ENCODE measurements at places on chromosomes 12 and 14.

DNA sequence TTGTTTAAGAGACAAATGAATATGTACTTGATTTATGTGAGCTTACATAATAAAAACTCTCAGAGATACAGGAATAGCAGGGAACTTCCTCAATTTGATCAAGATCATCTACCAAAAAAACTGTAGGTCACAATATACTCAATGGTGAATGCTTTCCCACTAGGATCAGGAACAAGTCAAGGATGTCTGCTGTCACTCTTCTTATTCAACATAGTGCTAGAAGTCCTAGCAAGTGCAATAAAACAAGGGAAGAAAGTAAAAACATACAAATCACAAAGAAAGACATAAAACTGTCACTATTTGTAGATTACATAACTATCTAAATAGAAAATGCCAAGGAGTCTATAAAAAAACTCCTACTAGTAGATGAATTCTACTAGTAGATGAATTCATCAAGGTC lies 41.9 kb upstream of the PAWR start:
- no peak for DNase-seq

DNA sequence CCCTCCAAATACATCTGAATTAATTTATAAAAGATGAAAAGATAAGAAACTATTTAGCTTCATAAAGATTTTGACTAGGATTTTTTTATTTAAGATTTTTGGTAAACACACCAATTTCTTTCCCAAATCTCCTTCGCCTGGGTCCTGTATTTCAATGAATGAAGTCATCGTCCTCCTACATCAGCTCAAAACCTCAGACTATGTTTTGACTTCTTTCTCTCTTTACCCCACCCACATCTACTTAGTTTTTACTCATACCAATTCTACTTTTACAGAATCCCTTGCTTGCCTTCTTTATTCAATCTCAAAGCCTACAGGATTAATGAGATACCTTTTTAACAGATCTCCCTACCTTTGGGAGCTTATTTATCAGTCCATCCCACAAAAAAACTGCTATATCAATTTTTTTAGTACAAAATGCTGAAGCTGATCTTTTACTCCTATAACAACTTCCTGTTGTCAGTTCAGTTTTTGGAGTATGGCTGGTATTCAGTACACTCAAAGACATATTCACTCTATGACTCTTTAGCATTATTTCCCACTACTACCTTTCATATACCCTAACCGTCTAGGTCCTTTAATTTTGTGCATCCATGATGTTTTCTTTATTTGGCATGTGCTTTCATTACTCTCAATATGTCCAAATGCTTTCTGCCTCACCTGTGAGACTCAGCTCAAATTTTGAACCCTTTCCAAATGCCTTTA lies 18.7 kb upstream of the CCDC91 start:
- DNase-seq, result no peak

- DNase-seq, result no peak
These were observed 308.9 kb upstream of the LRFN5 start for GRCh38 chr14:41297576-41298327.

- DNase-seq, result no peak
These were observed 890 bp downstream of the SPTLC2 start for GRCh38 chr14:77615361-77616132.

- no peak for DNase-seq
These were observed 5.2 kb downstream of the RHOF start for GRCh38 chr12:121788176-121788818.

GRCh38 chr14:89270439-89271227 lies 146.4 kb downstream of the FOXN3 start:
- peak; percentile 68 for DNase-seq

- peak; percentile 81 for DNase-seq
These were observed 59.5 kb downstream of the SCARB1 start for GRCh38 chr12:124804011-124804621.

DNA sequence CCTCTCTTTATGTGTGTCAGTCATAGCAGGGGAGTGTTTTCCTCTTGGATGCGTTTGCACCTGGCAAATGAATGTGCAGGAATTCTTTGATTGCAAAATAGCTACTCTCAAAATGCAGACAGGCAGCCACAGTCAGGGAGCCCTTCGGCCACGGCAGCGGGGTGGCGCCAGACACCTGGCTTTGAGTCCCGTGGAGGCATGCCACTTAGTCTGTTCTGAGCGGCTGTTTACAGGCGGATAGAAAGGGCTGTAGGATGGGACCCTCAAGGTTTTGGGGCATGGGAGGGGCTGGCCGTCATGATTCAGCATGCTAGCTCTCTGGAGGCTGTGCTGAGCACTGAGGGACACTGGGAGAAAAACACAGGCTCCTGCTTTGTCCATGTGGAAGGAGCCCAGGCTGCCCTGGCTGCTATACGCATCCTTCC lies 117.1 kb downstream of the SLC25A47 start:
- peak; percentile 89 for DNase-seq

- DNase-seq, result no peak
These were observed 102.3 kb downstream of the TRMT5 start for GRCh38 chr14:60878536-60878935.

GRCh38 chr12:115199831-115200230 lies 515.9 kb upstream of the TBX3 start:
- DNase-seq, result no peak

- no peak for DNase-seq
These were observed 421.1 kb downstream of the VRK1 start for GRCh38 chr14:97218274-97218673.

DNA sequence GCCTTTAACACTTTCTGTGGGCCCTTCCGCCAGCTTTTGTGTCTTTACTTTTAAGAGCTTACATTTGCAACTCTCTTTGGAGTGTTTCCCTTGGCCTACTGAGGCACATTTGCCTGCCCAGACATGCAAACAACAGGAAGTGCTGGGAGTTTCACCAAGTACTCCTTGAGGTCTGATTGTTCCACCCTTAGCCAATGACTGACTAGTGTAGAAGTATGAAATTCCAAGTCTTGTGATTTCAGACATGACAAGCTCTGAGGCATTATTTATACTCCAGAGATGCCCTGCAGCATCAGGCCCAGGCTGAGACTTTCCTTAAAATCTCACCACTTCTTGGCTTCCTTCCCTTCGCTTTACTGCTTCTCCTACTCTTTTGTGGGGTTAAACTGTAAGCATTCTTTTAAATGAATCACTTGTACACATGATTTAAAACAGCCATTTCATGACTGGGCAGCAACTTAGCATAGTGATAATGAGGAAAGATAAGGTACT lies 174.1 kb downstream of the SLC6A15 start:
- no peak for DNase-seq

DNA sequence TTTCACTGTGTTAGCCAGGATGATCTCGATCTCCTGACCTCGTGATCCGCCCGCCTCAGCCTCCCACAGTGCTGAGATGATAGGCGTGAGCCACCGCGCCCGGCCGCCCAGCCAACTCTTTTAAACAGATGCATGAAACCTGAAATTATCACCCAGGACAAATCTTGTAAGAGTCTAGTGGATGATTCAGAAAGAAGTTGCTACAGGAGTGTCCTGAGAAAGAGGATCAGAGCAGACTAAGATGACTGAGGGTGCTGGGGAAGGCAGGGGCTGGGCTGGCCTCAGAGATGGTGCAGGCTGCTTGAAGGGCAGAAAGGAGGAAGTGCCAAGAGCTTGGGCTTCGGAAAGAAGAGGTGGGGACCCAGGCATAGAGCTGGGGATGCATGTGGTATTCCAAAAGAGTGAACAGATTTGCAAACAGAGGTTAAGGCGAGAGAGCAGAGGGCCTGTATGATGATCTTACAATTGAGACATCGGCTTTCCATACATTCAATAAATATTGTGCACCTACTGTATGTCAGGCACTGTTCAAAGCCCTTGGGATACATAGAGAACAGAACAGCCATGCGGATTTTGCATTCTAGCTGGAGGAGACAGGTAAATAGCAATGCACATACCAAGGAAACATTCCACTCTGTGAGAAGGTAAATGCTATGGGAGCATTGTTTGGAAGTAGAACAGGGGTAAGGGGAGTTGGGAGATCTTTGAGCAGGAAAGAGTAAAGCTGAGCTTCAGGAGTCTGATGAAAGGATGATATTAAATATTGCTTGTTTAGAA lies 7.4 kb upstream of the CD9 start:
- DNase-seq, result no peak

DNA sequence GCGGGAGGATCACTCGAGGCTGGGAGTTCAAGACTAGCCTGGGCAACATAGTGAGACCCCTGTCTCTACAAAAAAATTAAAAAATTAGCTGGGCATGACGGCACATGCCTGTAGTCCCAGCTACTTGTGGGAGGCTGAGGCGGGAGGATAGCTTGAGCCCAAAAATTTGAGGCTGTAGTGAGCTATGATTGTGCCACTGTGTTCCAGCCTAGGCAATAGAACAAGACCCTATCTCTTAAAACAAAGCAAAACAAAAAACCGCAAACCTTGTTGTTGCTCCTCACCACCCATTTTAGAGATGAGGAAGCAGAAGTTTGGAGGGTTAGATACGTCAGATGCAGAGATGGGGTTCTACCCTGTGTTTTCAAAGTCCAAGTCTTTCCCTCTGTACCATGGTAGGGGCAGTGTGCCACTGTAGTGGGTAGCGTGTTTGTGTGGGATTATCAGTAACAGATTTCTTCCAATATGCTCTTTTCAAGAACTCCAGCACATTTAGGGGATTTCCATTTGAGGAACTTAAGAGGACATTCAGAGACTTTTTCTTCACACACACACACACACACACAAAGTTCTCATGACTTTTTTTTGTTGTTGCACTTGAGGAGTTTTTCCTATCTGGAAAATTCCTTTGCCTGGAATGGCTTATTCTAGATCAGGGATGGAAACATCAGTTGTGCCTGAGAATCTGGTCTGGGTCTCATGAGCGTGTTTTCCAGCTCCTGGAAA lies 186.5 kb downstream of the CHST11 start:
- DNase-seq, result no peak

DNA sequence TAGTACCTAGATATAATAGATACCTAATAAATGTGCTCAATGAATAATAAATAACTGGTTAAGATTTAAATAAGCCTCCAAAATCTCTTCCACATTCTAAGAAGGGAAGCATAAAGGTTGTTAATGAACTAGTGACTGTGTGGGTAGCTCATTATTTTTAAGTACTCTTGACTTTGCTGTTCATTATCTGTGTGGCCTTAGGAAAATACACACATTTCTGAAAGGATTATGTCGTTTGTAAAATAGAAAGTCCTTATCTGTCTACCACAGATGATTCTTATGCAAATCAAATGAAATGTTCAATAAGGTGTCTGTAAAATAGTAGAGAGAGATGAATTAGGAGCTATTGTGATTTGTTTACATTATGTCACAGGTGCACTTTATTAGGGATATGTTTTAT lies 119.5 kb downstream of the LRRK2 start:
- DNase-seq, result no peak

DNA sequence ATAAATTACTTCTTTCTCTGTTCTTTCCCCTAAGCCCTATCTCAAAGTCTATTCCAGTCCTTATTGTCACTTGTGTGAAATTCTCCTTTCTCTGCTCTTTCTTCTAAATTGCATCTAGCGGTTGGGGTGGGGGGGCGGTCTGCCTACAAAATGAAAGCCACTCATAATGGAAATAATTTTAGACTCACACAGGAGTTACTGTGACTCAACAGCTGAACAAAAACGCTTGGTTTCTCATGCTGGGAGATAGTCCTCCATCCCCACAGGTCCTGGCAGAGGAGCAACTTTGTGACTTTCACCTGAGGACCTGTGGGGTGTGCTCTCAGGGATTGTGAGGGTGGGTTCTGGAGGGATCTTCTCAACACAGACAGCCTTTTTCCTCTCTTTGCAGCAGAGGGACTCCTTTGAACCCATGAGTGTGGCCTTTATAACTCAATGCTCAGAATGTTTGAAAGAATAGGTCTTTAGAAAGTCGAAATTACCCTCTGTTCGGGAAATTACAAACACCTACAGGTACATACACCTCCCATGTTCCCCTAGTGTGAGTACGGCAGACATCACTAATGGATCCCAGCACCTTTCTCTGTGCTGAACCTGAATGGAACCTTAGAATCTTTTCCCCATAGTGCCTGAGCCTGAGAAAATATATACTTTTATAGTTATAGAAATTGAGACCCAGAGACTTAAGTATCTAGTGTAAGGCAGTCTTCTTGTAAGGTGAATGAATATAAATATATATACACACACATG lies 109.7 kb downstream of the CHST11 start:
- no peak for DNase-seq

GRCh38 chr12:112239020-112239419 lies 113.7 kb downstream of the TRAFD1 start:
- DNase-seq, result no peak

GRCh38 chr12:6444031-6444430 lies 724 bp upstream of the CD27 start:
- peak; percentile 4 for DNase-seq

- DNase-seq, result no peak
These were observed 26.2 kb downstream of the GALC start for GRCh38 chr14:87966816-87967215.

GRCh38 chr14:84987042-84987441 lies 542.9 kb upstream of the FLRT2 start:
- DNase-seq, result no peak

- no peak for DNase-seq
These were observed 40.9 kb downstream of the NT5DC3 start for GRCh38 chr12:103799857-103800771.

GRCh38 chr12:15168026-15168678 lies 53.1 kb downstream of the RERG start:
- no peak for DNase-seq

DNA sequence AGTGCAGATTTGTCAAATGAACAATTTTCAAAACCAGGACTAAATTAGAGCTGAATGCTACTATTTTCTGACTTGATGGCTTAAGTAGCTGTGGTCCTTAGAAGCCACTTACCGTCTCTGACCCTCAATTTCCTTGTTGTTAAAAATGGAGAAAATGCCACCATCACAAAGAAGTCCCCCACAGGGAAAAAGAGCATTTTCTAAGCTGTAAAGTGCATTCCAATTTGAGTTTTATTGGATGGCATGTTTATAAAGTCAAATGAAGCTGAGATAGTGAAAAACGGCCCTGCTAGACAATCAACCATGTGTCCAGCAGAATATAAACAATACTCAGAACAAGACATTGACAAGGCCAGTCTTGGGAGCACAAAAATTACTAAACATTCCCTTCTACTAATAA lies 53.6 kb downstream of the GOLGA5 start:
- DNase-seq, result no peak

DNA sequence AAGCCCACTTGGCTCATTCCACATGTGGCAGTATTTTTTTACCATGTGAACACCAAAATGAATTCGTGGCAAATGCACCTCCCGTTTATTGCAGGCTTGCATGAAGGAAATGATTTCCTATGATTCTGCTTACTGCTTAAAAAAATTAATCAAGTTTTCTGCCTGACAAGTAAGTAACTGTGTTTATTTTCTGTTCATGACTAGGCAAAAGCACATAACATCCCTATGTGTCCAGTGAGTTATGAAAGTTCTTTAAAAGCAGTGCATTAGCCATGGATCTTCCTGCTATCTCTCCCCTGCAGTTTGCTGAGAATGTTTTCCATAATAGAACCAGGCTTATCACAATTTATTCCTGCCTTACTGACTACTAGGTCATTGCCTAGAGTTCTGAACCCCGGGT lies 20.4 kb downstream of the GPR65 start:
- DNase-seq, result no peak

GRCh38 chr14:69360438-69361108 lies 37.5 kb downstream of the ERH start:
- no peak for DNase-seq

GRCh38 chr12:91142221-91142631 lies 30.9 kb upstream of the LUM start:
- no peak for DNase-seq

GRCh38 chr12:117006333-117006732 lies 92.9 kb downstream of the TESC start:
- DNase-seq, result no peak
